Hindlimb muscle (tissue), 1 donor: ENCODE measurements at places on chromosomes 4 and X. TPM values are rescaled to one million over a fixed set of nuclear protein-coding genes. Genes with fewer than 3 reads are reported as not detected.

Gene MTTP
- polyA plus RNA-seq, result 1.6 TPM

GRCh38 chr4:84455697-84456096, 43.4 kb downstream of the NKX6-1 start:
- no peak for DNase-seq

Gene PLK4
- polyA plus RNA-seq, result 8.8 TPM

GRCh38 chr4:101678180-101678579, 112.3 kb upstream of the BANK1 start:
- DNase-seq, result no peak

DNA sequence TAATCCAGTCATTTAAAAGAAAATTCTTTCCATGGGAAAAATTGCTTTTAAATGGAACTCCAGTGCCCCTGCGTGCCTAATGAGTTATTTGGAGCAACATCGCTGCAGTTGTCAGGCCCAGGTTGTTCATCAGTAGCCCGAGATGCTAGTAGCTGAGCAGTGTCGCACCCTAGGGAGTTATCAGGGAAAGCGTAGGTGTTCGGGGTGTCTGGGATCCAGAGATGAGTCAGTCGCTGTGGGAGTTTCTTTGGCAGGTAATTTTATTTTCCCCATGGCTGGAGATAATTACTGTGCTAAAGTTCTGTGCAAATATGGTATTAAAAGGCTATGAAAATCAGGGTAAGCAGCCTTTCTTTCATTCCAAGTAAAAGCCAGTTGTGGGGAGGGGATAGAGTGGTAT, 49.4 kb downstream of the ANXA3 start:
- no peak for DNase-seq

GRCh38 chr4:55251342-55251741, 94.7 kb upstream of the SRD5A3 start:
- no peak for DNase-seq

- DNase-seq, result no peak
Observed at GRCh38 chrX:23235051-23235450, 99.6 kb upstream of the PTCHD1 start.

- DNase-seq, result no peak
Observed at GRCh38 chr4:1367936-1368289, 20.9 kb downstream of the UVSSA start.

Gene LUZP4
- not detected for polyA plus RNA-seq
